ENCODE measurements at places on chromosomes 1 and 21.
A peak's percentile ranks its signal among the peaks of the same experiment; 100 is the strongest.

DNA sequence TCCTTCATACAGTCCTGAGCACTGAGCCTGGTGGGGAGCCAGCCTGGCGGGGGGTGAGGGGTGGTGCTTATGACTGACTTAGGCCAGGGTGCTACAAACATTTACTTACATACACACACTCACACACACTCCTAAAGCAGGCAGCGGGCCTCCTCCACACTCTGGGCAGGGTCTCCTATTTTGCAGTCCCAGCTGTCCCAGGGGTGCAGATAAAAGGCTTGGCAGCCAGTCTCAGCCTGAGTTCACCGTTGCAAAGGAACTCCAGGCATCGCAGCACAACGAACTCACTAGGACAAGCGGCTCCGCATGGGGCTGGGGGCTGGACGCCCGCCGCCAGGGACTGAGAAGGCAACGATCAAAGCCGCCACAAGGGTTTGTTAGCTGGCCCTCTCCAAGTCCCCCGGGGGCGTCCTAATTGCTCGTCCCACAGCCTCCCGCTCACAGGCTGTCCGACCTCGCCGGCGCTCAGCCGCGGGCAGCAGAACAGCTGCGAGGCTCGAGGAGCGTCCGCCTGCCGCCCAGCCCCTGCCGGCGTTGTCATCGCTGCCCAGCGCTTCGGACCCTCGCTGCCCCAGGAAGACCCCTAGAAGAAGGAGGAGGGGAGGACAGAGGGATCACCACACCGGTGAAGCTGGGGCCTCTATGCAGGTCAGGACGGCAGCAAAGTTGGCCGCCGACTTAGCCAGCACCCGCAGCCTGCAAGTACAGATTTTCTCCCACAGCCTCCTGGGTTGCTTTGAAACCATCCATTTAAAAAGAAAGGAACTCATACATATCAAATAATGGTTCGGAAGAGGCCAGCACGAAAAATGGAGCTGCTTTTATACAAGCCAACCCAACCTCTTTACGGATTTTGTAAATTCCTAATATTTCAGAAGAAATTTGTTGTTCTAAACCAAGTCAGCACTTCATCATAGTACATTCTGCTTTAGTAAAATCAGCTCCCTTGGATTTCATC lies 6.2 kb downstream of the BARHL2 start:
- DNase-seq, result no peak

GRCh38 chr1:44405031-44405797 lies at the start of gene RNF220:
Gene RNF220, plus strand, starts transcription at chr1:44405255.
- DNase-seq, result peak; percentile 97

GRCh38 chr1:21342961-21343838 lies 52.9 kb upstream of the ECE1 start:
- no peak for DNase-seq

- no peak for DNase-seq
Measured at GRCh38 chr1:151887028-151887427, 22.3 kb downstream of the THEM4 start.

GRCh38 chr1:63929106-63929478 lies 155.3 kb downstream of the ROR1 start:
- no peak for DNase-seq

DNA sequence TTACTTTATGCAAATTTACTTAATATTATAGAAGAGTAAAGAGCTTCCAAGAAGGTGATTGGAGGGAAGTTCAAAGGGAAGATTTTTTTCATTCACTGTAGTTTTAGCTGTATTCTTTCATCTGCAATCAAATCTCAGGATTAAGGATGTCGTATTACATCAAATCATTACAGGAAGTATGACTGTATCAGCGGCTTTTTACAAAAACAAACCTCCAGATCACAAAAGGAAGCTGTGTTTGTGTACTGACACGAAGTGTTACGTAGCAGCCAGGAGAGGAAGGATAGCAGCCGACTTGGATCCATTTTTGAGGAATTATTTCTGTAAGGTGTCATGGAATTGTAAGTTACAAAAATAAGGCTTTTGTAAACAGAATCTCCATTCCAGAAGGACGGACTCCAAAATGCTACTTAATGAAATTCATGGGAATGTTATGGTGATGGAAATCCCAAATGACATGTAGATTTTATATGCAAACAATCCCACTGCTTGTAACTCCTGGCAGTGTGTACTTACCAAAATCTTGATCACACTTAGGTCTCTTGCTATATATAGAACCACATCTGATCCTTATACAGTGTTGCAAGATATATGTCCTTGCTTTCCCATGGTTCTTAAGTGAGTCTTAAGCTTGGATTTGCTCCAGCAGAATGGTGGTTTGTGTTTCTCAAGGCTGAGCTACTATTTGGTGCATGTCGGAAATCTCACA lies 49.8 kb downstream of the KCNJ15 start:
- DNase-seq, result no peak
